ENCODE measurements at places on chromosomes 11 and 22. TPM values are rescaled to one million over a fixed set of nuclear protein-coding genes. Genes with fewer than 3 reads are reported as not detected.
A peak's percentile ranks its signal among the peaks of the same experiment; 100 is the strongest.

- peak; percentile 66 for DNase-seq
Observed at GRCh38 chr11:45964911-45965389, 42.5 kb downstream of the LARGE2 start.

DNA sequence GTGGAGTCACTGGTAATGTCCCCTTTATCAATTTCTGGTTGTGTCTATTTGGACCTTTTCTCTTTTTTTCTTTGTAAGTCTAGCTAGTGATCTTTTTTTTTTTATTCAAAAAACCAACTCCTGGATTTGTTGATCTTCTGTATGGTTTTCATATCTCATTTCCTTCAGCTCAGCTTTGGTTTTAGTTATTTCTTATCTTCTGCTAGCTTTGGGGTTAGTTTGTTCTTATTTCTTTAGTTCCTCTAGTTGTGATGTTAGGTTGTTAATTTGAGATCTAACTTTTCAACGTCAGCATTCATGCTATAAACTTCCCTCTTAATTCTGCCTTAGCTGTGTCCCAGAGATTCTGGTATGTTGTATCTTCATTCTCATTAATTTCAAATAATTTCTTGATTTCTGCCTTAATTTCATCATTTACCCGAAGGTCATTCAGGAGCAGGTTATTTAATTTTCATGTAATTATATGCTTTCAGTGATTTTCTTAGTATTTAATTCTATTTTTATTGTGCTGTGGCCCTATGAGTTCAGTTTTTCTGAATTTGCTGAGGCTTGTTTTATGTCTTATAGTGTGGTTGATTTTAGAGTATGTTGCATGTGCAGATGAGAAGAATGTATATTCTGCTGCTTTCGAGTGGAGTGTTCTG lies 29.0 kb downstream of the PI4KA start:
- DNase-seq: no peak

DNA sequence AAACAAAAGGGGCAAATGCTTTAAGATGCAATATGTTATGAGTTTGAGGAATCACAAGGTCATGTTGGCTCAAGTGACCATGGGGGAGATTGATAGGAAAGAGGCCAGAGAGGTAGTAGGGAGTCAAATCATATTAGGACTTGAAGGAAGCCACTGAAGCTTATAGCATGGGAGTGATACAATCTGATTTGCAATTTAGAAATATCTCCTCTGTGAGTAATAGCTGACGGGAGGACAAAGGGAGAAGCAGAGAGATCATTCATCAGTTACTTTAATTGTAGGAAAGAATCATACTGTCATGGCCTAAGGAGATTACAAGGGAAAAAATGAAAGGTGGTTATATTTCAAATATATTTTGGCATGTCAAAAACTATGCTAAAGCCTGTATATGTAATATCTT lies 793.6 kb upstream of the RAG2 start:
- DNase-seq: no peak

Gene MORC2
- 15.0 TPM for polyA plus RNA-seq

Gene SYT8
- not detected for polyA plus RNA-seq

All from ovary (tissue), 10 donors.